ENCODE measurements at places on chromosomes 16 and 17.

DNA sequence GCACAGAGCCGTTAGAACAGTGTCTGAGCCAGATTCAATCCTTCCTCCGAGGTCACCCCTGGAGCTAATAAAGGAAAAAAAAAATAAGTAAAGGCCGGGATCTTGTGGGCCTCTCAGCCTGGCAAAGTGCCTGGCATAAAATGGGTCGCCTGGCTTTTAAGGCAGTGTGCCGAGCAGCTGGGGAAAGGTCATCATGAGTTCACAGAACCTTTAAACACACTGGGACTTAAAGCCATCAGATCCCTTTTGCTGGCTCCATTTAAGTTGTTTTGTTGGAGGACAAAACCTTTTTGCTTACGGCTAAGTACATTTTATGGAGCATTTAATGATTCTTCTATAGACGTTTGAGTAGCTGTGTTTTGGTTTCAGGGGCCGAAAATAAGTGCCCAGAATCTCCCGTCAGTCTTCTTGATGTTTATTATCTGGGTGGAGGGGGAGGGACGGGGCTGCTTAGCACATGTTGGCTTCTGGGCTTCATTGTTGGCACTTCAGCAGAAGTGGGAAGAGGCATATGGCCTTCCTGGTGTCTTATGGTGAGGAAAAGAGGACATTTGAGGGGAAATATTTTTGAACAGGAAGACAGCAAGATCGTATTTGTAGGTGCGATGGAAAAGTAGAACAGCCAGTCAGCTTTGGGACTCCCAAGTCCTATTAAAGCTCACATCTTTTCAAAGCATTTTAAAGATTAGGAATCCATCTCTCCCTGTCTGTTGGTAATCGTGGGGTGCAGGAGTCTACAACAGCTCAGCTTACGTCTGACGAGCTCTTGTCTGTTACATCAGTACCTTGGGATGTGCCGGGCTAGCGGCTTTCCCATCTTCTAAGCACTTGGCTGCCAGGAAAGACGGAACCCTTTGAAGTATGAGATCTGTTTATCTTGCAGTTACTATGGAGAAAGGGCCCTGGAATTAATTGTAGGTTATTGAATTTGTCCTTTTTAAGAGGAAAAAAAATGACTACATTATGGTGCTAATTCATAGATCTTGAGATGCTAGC, 31.1 kb downstream of the RBFOX1 start:
- no peak for DNase-seq

- no peak for DNase-seq
These were observed 1.7 kb upstream of the AKTIP start for GRCh38 chr16:53504665-53505064.

- DNase-seq: no peak
These were observed 145.5 kb upstream of the ASIC2 start for GRCh38 chr17:33438578-33438977.

GRCh38 chr16:12067714-12068401, 91.3 kb downstream of the SNX29 start:
- DNase-seq: peak; percentile 36

- peak; percentile 65 for DNase-seq
These were observed 2.3 kb downstream of the LIMD2 start for GRCh38 chr17:63697341-63698286.

- DNase-seq: no peak
These were observed 58.2 kb downstream of the MARCHF10 start for GRCh38 chr17:62749926-62750325.
